ENCODE measurements at places on chromosomes 12 and 14.
A peak's percentile ranks its signal among the peaks of the same experiment; 100 is the strongest.

GRCh38 chr14:70924521-70924920 is 17.3 kb downstream of the PCNX1 start:
- DNase-seq, result no peak

DNA sequence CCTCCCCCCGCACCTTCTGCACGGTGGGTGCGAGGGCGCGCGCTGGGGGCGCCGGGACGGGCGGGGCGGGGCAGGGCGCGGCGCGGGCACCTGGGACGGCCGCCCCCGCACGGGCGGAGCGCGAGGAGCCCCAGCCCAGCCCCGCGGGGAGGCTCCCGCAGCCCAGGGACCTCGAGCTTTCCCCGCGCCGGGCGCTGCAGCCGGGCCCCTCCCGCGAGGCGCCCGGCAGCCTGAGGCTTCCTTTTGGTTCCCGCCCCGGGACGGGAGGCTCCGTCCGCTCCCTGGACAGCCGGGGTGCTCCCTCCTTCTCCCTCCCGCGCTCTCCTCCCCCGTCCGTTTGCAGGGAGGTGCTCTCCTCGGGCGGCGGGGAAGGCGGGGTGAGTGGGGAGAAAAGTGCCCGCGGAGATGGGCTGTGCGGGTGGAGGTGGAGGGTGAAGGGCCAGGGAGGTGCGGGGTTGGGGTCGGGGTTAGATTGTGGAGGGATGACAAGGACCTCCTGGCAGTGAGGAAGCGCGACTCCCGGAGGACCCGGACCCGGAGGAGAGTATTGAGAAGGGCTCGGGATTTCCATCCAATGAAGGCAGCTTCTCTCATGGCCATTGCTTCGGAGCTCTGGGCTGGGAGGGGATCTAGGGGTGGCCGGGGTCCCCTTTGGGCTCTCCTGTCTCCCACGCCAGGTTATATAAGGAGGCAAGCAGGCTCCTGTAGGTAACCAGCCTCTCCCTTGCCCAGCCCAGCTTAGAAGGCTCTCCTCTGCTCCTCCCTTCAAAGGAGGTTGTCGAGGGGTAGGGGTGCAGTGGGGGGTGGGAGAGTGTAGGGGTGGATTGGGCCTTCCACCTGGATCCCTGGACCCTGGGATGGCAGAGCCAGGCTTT is 645 bp downstream of the JDP2 start:
- DNase-seq, result no peak

GRCh38 chr12:117134721-117135120 is 35.5 kb upstream of the TESC start:
- DNase-seq, result no peak

- no peak for DNase-seq
These were observed 52.0 kb upstream of the CRY1 start for GRCh38 chr12:107145397-107145796.

GRCh38 chr12:28442101-28442500 is 251.8 kb downstream of the CCDC91 start:
- no peak for DNase-seq

- DNase-seq, result no peak
These were observed 149.4 kb downstream of the FOXN3 start for GRCh38 chr14:89267656-89268055.

DNA sequence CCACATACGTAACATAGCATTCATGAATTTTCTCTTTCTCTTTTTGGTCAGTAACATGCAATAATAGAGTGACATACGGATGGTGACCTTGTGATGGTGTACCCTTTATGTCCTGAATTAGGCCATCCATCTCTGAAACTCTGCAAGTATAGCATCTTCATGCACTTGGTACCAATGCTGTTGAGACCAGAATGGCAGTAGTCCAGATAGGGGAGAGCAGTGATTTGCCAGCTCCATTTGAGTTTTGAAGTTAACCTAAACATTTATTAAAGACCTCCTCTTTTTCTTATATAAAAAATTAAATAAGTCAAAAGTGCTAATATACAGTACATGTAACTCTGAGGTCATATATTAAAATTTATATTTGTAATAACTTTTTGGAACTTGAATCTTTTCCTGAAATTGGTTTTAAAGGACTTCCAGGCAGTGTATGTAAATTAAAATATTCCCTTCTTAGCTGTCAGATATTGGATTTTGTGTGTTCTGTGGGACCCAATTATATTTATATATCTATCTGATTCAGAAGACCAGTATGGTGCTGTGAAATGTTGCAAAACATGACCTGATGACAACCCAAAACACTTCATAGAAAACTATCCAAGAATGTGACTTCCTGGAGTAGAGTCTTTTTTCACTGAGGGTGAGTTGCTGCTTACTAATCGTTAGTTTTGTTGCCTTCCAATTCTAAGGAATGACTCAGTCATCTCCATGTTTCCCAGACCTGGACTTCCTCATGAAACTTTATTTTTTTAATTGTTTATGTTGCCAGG is 3.5 kb downstream of the ELK3 start:
- DNase-seq, result no peak

DNA sequence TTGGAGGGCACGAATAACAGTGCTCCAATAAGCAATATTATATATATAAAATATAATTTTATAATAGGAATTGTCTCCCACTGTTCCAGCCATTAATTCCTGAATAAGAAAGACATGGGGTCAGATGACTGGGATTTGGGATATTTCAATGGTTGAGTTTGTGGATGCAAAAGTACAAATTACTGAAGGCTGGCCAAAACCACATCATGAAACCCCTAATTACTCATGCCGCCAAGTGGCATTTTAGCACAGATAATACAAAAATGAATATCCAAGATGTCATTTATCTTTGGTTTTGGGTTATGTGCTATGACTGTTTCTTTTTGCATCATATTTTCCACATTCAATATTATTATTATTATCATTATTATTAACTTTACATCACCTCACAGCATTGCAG is 261.4 kb upstream of the TBX3 start:
- DNase-seq, result no peak

GRCh38 chr12:6085841-6086240 is 38.6 kb downstream of the VWF start:
- DNase-seq, result no peak

DNA sequence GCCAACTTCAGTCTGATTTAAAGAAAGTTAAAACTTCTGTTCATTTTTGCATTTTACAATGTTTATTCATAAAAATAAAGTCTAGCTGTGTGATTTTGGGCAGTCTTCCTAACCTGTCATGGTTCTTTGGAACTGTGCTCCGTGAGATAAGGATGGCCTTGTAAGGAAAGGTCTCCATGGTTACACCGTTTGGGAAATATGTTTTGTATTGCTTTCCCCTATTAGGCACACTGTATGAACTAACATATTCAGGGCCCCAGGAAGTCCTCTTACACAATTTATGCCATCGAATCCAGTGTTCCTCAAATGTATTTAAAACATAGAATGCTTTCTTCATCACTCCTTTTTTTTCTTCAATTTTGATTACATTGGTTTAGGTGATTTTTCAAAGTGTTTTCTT is 54.5 kb downstream of the APAF1 start:
- DNase-seq, result no peak

DNA sequence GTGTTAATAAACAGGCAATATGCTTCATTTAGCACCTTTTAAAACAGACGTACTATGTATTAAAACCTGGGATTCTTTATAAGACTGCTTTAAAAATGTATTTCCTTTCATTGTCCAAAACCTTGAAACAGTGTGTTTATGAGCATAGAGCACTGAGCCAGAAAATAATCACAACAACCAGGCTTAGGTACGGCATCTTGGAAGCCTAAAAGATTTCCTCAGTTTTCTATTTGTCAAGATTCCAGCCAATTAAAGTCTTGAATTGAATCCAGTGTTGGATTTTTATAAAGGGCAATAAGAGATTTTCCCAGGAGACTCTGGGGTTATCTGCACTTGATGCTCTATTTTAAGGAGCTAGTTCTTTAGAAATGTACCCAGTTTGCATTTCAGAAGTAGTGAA is 80.3 kb downstream of the GRIP1 start:
- no peak for DNase-seq

DNA sequence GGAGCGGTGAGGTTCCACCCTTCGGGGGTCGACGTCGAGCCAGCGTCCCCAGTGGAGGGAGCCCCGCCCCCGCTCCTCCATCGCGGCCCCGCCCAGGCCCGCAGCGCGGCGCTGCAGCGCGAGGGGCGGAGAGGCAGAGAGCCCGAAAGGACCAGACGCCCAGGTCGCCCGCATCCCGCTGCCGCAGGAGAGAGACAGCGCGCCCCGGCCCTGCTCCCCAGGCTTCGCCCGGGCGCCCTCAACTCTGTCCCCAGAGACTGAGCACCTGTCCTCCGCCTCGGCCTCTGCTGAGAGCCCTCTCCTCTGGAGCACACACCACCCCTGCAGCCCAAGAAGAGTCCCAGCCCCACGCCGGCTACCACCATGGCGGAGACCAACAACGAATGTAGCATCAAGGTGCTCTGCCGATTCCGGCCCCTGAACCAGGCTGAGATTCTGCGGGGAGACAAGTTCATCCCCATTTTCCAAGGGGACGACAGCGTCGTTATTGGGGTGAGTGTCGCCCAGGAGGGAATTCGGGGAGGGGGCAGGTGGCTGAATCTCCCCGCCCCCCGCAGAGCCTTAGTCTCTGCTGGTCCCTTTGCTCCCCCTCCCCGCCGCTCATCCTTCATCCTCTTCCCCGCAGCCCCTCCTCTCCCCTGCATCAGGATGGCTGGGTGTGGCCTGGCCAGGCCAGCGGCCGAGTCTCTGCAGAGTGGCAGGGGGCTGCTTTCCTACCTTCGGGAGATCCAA is at the start of gene KIF5A:
Gene KIF5A, plus strand, starts transcription at position 136 of the 732 bp plus-strand sequence. Its CDS starts 228 bp downstream, at position 364.
- DNase-seq, result peak; percentile 56

GRCh38 chr12:21296348-21296747 is 38.4 kb downstream of the SLCO1A2 start:
- DNase-seq, result no peak

DNA sequence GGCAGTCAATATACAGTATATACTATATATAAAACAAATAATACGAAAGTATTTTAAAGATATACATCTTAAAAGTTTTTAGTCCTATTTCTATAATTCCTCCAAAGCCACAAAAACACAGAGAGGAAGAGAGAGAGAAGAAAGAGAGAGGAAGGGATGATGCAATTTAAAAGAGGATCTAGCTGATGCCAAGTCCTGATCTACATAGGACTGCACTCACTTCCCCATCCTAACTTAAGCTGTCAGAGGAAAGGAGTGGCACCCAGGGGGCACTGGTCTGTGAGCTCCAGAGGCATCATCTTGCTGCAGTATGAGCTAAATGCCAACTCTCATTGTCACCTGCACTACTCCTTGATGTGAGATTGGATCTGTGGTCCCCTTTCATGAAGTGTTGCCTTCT is 95.8 kb downstream of the C12orf42 start:
- DNase-seq, result no peak

DNA sequence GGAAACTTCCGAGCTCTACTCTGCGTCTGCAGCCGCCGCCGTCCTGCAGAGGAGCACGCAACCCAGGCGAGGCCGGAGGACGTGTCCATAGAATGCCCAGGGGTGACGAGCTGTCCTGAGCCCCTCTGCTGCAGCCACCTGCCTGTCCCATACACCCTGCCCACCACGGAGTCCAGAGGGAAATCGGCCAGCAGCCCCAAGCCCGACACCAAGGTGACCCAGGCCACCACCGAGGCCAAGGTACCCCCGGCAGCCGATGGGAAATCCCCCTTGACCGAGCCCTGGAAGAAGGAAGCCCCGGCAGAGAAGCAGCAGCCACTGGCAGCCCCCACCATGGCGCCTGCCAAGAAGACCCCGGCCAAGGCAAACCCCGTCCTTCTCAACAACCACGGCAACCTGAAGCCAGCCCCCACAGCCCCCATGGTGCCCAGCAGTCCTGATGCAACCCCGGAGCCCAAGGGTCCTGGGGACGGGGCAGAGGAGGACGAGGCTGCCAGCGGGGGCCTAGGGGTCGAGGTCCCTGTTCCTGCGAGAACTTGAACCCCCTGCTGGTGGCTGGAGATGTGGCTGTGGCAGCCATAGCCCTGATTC is 128.7 kb upstream of the C14orf180 start:
- DNase-seq, result no peak

DNA sequence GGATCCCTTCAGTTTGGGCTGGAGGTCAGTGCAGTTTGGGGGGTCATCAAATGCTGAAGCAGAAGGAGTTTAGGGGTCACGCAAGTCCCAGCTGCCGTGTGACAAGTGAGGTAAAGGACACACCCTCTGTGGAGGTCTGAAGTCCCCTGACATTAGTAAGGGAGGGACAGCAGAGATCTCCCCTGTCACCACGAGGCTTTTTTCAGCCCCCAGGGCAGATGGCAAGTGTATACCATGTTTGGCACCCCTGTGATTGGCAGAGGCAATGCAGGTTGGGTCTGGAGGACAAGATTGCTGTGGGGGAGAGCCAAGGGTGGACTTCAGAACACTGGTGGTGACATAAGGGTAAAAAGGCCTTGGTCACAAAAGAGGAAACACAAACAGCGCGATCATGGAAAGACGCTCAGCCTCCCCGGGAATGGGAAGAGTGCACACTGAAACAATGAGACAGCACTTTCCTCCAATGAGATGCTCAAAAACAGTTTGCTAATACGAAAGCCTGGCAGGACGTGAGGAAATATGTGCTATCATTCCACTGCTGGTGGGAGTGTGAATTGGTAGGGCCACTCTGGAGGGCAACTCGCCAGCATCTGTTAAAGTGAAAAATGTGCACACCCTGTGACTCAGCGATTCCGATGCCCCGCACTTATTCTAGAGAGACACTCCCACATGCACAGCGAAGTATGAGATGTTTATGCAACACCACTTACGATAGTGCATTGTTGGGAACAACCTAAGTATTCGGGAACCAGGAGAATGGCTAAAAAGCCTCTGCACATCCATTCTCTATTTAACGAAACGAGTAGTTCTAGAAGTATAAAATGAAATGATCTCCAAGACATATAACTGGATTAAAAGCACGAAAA is 14.4 kb upstream of the CD27 start:
- DNase-seq, result no peak

- DNase-seq, result no peak
These were observed 7.3 kb upstream of the ITFG2 start for GRCh38 chr12:2805143-2805520.

DNA sequence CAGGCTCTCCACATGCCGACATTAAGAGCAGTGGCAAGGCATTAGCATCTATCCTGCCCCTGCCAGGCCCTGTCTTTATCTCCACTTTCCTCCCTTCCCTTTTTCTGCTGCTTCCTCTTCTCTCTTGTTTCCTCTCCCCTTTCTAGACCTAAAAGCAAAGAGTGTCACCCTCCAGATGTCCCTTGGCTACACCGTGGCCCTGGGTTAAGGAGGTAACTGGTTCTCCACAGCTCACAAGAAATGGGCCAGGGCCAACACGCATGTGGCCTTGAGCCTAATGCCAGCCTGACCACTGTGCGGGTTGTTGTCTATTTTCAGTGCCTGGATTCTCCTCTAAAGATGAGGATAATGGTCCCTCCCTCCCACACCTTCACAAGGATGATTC is 41.7 kb upstream of the DDX11 start:
- DNase-seq, result no peak

- DNase-seq, result no peak
These were observed 3.0 kb upstream of the PPP1CC start for GRCh38 chr12:110745542-110746284.

- DNase-seq, result no peak
These were observed 81.9 kb upstream of the MAX start for GRCh38 chr14:65184032-65184764.

DNA sequence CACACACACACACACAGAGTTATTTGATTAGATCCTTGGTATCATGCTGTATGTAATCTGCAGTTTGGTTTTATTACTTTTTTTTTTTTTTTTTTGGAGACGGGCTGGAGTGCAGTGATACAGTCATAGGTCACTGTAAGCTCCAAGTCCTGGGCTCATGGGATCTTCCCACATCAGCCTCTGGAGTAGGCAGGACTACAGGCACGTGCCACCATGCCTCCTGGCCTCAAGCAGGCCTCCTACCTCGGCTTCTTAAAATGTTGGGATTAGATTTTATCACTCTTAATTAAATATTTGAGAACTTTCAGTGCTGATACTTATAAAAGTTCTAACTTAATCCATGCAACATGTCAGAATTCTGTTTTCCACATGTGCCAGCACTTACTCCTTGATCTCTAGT is 31.3 kb upstream of the PSEN1 start:
- DNase-seq, result no peak

All from stimulated activated CD4-positive, alpha-beta T cell treated with anti-CD3 and anti-CD28 coated beads, Interleukin-4, amount 100 ng/mL, for 48 hours (primary cell).